H1 (cell line): ENCODE measurements at places on chromosomes 12 and 14. TPM values are rescaled to one million over a fixed set of nuclear protein-coding genes. Genes with fewer than 3 reads are reported as not detected.

Gene CLEC4C
- 0.13 TPM in 1 of 2 replicates, not detected in the other for polyA plus RNA-seq

- DNase-seq, result no peak
Measured at GRCh38 chr12:52366738-52367485, at the start of gene KRT85. KRT85 (minus strand) TSS chr12:52367481; CDS start chr12:52367405, 76 bp downstream.

- DNase-seq, result no peak
Measured at GRCh38 chr14:63276492-63277342, 42.0 kb downstream of the GPHB5 start.

DNA sequence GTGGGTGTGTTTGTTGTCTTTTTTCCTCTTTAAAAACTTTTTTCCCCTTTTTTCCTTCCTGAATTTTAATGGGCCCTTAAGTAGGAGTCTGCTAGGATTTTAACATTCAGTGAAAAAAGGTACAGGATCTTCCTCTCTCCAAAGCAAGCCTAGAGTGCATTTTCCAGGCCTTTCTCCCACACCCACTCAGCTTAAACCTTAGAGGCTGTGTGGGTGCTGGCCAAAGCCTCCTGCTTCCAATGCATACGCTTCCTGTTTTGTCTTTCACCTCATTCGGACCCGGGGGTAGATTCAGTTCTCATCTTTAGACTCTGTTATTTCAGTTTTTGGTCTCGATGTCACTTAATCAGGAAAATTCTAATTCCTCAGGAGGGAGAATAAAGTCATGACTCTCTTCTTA, 51.2 kb downstream of the TMEM30B start:
- no peak for DNase-seq

DNA sequence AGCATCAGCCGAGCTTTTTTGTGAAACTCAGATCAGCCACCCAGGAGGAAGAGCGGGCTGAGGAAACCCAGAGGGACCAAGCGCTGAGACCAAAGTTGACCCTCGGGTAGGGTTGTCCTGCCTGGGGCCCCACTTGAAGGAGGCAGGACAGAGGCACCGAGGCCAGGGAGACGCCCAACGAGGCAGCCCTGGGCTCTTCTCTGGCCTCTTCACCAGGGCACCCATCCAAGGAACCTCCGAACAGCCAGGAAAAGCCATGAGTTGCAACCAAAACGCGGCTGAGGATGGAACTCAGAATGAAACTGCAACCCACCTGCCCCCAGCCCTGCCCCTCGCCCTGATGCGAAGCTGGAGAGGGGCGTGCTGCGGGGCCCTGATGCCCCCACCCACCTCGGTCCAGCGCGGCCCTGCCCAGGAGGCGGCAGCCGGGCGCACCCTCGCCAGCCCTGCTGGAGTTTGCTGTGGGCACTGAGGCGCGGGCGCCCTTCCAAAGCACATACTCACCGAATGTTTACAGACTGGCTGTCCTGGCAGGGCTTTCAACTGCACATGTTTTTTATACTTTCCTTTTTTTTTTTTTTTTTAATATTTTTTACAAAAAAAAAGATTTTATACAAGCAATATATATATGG, 41.9 kb downstream of the JDP2 start:
- DNase-seq, result no peak

- no peak for DNase-seq
Measured at GRCh38 chr14:73751157-73751691, 37.0 kb upstream of the PNMA1 start.
